Dermis microvascular lymphatic vessel endothelial cell (primary cell): ENCODE measurements at places on chromosomes 6 and 20. TPM values are rescaled to one million over a fixed set of nuclear protein-coding genes. Genes with fewer than 3 reads are reported as not detected.

- no peak for DNase-seq
Observed at GRCh38 chr6:37974381-37974780, 154.9 kb downstream of the ZFAND3 start.

GRCh38 chr6:5671601-5672559, 334.8 kb downstream of the NRN1 start:
- DNase-seq, result no peak

DNA sequence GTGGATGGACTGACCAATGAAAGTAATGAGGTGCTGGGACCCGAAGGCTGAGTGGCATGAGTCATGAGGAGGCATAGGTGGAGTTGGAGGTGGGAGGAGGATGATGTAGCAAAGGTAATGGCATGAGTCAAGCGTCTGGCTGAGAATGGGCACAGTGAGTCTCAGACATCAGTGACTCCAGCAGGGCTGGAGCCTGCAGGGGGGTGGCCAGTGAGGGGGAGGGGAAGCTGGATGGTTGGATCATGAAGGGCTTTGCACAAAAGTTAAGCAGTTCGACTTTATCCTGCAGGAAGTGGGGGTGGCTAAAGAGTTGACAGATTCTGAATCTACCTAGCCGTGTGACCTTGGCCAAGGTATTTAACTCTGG, 99.0 kb upstream of the IYD start:
- DNase-seq, result no peak

DNA sequence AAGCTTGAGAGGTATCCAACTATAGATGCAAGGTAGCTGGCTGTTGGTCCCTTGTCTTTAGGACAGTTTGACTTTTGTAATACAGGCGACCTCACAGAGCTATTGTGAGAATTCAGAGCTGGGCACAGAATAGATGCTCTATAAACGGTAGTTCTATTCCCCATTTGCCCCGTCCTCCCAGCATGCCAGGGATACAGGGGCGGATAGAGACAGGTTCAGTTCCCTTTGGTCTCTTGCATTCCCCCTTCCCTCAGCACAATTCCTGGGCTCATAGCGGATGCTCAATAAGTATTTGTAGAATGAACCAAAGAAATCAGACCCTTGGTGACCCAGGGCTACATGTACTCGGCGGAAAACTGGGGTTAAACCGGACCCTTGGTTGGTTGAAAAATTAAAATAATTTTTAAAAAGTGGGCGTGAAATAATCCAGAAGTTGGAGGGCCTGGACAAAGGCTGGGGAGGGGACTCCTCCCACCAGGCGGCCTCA, 707 bp upstream of the TOP1 start:
- no peak for DNase-seq

C20orf141 gene
- not detected in 2 replicates for total RNA-seq

TOMM34 gene
- total RNA-seq, result 14.0 and 20.5 TPM in 2 replicates
